ENCODE measurements at places on chromosomes 16 and 17.

DNA sequence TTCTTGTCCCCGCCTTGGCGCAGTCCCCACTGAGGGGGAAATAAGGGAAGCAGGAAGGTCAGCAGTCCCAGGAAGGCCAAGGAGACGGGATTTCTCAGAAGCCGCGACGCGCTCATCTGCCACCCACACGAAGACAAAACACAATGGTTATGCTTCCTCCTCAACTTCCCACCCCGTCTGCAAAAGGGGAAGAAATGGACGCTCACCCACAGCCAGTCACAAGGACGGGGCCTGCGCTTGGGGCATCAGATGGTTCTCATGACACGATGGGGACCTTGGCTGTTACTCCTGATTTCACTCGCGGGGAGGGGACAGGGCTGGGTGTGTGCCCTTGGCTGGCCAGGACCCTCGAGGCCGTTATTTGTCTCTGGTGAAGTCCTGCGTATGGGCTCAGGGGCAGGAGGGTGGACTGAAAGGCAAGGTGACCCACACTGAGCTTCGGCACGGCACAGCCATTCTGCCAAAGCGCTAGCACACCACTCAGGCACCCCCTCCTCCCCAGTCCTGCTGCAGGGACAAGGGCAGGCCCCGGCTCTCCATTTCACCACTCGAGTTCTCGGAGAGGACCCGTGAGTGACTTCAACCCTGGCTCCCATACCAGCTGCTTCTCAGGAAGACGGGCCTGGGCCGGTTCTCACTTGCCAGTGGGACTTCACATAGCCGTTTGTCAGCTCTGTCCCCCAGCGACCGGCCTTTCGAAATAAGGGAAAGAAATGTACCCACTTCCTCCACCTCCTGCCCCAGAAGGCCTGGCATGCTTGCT lies 84.5 kb downstream of the ABR start:
- peak; percentile 39 for DNase-seq

DNA sequence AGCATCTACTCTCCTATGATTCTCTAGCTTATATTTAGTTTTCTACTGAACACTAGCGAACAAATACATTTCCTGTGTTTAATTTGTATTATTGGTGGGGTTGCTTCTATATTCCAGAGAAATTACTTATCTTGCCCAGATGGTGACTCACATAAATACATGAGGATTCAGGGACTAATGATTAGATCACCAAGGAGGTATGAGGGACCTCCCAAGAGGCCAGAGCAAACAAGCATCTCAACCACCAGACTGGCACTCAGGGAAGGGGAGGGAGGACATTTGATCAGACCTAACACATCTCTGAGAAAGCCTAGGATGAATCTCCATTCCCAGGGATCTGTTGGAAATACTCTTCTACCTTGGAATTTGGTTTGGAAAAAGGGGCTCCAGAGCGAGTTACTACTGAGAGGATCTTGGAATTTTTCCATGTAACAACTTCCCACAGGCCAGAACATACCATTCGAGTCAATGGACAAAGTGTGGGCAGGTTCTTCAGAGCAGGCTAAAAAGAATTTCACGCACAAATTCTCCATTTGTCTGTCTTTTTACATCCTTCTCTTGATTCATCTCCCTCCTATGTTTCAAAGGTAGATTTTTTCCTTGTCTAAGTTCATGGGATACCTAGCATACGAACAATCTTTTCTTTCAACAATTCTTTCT lies 262.6 kb upstream of the MYOCD start:
- DNase-seq = peak; percentile 86

DNA sequence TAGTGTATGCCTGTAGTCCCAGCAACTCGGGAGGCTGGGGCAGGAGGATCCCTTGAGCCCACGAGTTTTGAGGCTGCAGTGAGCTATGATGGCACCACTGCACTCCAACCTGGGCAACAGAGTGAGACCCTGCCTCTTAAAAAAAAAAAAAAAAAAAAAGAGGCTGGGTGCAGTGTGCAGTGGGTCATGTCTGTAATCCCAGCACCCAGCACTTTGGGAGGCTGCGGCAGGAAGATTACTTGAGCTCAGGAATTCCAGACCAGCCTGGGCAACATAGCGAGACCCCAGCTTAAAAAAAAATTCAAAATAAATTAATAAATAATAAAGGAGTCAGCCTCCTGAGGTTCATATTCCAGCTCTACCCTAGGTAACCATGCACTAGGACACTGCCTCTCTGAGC lies 9.6 kb upstream of the CNOT1 start:
- DNase-seq = no peak

DNA sequence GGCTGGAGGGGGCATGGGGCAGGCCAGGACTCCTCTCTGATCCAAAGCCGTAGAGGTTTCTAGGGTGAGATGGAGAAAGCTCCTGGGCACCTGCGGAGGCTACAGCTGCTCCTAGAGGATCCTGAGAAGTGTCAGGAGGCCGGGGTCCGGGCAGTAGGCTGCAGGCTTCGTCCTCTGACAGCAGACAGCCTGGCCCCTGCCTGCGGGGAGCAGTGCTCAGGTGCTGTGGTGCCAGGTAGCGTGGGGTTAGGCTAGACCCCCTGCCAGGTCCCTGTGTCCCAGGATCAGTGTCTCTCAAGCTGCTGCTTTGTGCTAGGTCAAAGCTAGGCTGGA lies 1.5 kb upstream of the MRPS34 start:
- no peak for DNase-seq

GRCh38 chr16:66088681-66089080 lies 277.8 kb upstream of the CDH5 start:
- no peak for DNase-seq

GRCh38 chr17:3796110-3796821 lies 4.7 kb downstream of the ITGAE start:
- no peak for DNase-seq

- peak; percentile 79 for DNase-seq
These were observed 10.9 kb upstream of the GINS2 start for GRCh38 chr16:85699628-85700027.

GRCh38 chr17:8692916-8693315 lies 51.7 kb downstream of the CCDC42 start:
- peak; percentile 69 for DNase-seq

GRCh38 chr17:76479515-76480060 lies 12.2 kb downstream of the AANAT start:
- no peak for DNase-seq

GRCh38 chr16:59385491-59385890 lies 651.4 kb upstream of the GOT2 start:
- DNase-seq = no peak

DNA sequence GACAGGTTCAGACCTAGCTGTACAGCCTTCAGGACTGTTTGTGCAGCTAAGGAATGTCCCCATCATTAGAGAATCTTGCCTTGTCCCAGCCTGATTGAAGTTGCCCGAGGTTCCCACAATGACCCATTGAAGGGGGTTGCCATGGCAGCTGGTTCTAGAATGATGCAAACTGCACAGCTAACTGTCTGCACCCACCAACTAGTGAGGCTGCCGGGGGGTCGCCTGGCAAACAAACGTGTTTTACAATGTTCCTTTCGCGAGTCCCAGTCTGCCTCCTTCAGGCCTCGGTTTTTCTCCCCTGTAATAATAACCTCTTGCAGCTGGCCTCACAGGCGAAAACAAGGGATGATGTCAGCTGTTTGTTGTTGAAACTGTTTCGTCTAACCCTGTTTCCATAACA lies 5.5 kb downstream of the C16orf96 start:
- no peak for DNase-seq

- DNase-seq = no peak
These were observed 7.3 kb downstream of the HS3ST4 start for GRCh38 chr16:25699069-25699468.

DNA sequence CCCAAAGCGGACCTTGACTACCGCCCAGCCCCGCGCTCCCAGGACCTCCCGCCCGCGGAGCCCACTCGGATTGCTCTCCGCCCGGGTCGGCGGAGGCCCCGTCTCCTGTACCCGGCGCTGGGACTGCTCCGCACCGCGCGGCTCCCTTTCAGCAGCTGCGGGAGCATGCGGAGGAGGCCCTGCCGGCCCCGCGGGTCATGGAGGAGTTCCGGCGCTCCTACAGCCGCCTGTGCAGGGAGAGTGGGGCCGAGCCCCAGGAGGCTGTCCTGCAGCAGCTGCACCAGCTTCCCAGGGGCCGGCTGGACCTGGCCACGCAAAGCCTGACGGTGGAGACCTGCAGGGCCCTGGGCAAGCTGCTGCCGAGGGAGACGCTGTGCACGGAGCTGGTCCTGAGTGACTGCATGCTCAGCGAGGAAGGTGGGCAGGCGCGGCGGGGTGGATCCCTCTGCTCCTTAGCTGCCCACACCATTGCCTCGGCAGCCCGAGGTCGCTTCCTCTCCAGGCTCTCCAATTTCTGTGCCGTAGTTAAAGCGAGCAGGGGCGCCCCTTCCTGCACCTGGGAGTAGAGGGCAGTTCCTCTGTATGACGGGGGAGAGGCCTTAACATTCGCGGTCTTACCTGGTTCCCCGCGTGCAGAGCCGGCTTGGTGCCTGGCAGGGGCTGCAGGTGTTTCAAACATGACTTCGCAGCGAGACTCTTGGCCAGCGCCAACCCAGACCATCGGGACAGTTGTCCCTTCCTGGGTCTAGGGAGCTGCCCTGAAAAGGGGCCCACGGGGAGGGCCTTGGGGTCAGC lies 539 bp downstream of the LRRC45 start:
- no peak for DNase-seq

- DNase-seq = no peak
These were observed 718 bp downstream of the SAT2 start for GRCh38 chr17:7626956-7627249.

GRCh38 chr17:64736804-64737492 lies 74.8 kb upstream of the SMURF2 start:
- DNase-seq = peak; percentile 49

GRCh38 chr16:57544124-57544653 lies 1.7 kb downstream of the ADGRG5 start:
- no peak for DNase-seq

DNA sequence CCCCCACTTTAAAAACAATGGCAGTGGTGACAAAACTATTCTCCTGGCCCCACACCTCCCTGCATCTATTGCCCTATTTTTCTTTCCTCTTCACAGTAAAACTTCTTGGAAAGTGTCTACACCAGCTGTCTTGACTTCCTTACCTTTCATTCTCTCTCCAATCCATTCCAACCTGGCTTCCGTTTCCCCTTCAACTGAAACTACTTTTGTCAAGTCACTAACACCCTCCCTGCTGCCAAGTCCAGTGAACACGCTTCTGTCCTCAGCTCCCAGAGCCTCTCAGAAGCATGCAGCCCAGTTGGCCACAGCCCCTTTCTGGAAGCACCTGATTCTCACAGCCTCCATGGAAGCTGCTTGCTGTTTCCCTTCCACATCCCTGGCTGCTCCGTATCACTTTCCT lies 4.0 kb upstream of the SCN4A start:
- no peak for DNase-seq

- DNase-seq = no peak
These were observed 139.8 kb downstream of the PARN start for GRCh38 chr16:14490235-14490634.

DNA sequence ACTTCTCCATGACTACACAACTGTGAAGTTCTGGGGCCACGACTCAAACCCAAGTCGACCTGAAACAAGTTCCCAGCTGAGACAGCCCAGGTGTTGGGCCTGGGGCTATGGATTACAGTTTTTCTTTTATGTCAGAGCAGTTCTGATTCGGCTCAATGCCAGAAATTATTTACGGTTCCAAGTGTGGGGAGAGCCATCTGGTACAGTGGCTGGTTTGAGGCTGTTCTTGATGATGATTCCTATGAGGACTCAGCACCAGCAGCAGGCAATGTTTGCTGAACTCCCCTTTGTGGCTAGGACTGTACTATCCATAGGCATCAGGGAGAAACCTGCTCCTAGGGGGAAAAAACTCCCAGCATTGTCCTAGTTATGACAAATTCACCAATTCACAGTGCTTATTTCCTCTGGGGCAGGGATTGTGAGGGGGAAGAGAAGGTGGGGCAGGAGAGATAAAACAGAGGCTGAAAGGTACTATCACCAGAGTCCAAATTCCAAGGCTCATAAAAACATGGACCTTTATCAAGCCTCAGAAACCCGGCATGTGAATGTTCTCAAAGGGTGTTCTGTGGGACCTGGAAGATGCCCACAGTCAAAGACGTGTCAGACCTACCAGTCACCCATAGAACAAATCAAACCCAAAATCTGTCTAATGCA lies 18.2 kb upstream of the CMTM4 start:
- peak; percentile 35 for DNase-seq

GRCh38 chr17:72890711-72891110 lies 201.8 kb downstream of the SLC39A11 start:
- DNase-seq = peak; percentile 25

DNA sequence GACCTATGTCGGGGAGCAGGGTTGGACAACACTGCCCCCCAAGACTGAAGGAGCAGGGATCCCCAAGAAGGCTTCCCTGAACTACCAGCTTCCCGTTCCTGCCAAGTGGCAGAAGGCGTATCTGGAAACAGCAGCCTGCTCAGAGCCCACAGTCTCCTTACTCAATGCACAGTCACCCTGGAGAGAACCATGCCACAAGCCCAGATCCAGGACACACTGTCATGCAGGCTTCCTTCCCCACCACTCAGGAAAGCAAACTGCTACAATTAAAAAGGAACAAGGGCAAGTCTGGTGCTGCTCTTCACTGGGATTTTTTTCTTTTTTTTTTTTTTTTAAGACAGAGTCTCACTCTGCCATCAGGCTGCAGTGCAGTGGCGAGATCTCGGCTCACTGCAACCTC lies 8.2 kb downstream of the WDR45B start:
- no peak for DNase-seq

- DNase-seq = peak; percentile 39
These were observed 631 bp downstream of the KREMEN2 start for GRCh38 chr16:2964475-2965336.

DNA sequence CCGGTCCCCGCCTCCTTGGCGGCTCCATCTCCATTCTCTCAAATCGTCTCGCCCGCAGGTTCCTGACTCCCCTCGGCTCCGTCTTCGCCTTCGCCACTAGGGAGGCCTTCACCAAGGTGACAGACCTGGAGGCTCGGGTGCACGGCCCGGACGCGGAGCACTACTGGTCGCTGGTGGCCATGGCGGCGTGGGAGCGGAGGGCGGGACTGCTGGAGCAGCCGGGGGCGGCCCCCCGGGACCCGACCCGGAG lies 862 bp downstream of the GLTPD2 start:
- no peak for DNase-seq

DNA sequence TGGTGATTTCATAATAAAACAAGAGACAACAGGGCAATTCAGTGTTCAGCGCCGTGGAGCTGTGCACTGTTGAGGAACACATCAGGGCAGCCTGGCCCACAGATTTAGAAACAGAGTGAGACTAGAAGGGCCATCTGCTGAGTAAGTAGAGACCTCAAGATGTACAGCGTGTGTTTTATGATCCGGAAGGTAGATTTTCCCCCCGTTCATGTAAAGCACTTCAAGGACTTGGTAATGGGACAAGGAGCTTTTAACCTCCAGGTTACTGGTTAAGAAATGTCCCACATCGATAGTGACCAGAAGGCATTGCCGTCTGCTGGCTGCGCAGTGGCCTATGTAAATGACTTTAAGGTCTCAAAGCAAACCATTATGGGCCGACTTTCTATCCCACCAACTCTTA lies 1057.7 kb upstream of the EEF2KMT start:
- no peak for DNase-seq

GRCh38 chr16:14464796-14465195 lies 165.3 kb downstream of the PARN start:
- DNase-seq = peak; percentile 74

GRCh38 chr16:84878770-84879169 lies 59.0 kb downstream of the CRISPLD2 start:
- no peak for DNase-seq

- peak; percentile 35 for DNase-seq
These were observed 757 bp downstream of the ORMDL3 start for GRCh38 chr17:39926588-39927100.

GRCh38 chr16:29192329-29193247 lies 207.7 kb downstream of the LAT start:
- DNase-seq = no peak

GRCh38 chr16:23410176-23410575 lies 42.8 kb downstream of the COG7 start:
- DNase-seq = no peak

- no peak for DNase-seq
These were observed 25.5 kb downstream of the CACNG4 start for GRCh38 chr17:66990047-66990446.
